ENCODE measurements at places on chromosomes 6 and 20.
A peak's percentile ranks its signal among the peaks of the same experiment; 100 is the strongest.

- no peak for DNase-seq
Measured at GRCh38 chr6:152261179-152261578, 376.0 kb downstream of the SYNE1 start.

DNA sequence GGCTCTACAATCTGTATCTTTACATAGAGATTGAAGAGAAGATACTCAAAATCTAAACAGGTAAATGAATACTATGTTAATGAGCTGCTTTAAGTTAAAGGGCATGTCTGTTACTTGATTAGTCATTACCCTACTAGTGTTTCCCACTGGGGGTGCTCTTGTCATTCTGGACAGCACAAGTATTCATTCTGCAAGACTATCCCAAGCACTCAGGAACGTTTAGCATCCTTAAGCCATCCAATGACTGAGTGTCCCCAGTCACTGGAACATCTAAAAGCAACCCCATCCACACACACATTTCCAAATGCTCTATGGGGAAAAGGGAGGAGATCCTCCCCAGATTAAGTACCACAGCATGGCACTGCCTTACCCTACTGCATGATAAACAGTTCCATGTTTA is 25.7 kb downstream of the EZR start:
- DNase-seq, result no peak

- DNase-seq, result no peak
Measured at GRCh38 chr20:9359561-9360308, 154.7 kb upstream of the LAMP5 start.

DNA sequence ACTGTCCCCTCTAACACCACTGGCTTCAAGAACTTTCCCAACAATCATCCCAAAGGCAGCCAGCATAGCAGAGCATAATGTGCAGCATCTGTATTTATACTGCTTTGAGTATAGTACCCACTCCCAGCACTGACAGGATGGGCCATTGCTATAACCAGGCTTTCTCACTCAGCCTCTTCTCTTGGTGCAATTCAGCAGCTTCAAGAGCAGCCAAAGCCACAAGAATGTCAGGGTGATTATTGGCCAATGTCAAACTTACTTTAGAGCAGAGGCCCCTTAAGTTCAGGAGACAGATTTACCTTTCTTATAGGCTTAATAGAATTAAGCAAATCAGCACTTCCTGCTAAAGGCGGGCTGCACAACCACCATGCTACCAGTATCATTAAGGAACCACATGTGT is 232.4 kb upstream of the RSPO3 start:
- no peak for DNase-seq

- no peak for DNase-seq
Measured at GRCh38 chr20:11907621-11908020, 10.1 kb upstream of the BTBD3 start.

- DNase-seq, result no peak
Measured at GRCh38 chr6:29709188-29709587, 14.0 kb upstream of the HLA-F start.

- no peak for DNase-seq
Measured at GRCh38 chr6:122787721-122788120, 1.3 kb upstream of the SMPDL3A start.

DNA sequence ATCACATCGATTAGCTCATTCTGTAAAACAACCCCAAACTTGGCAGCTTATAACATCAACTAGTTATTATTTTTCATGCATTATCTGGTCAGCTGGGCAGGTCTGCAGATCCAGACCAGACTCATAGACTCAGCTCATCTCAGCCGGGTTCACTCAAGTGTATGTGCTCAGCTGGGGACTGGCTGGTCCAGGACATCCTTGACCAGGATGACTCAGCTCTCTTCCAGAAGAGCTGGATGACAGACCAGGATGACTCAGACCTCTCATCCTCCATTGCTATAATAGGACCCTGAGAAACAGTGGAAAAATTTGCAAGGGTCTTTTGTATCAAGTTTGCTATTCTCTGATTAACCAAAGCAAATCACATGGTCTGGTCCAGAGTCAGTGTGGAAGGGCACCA is 312.5 kb upstream of the PLCB4 start:
- DNase-seq, result no peak

DNA sequence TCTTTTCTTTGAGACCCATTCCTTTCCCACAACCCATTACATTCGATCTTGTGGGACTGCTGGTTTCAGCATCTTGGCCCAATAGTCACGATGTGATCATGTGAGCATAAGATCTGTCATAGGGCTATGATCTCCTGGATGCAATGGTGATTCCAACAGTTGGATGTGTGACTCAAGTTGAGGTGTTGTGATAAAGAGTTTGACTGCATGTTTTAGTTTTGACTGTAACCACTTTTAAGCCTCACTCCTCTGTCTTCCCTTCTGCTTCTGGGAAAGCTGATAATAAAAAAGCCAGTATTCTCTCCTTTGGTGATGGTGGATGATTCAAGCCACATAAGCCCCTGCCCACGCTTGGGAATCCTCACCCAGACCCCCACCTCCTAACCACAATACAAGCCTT is 117.0 kb upstream of the ASCC3 start:
- no peak for DNase-seq

- DNase-seq, result no peak
Measured at GRCh38 chr6:33707771-33708170, 3.7 kb downstream of the UQCC2 start.

- DNase-seq, result no peak
Measured at GRCh38 chr20:3932277-3932676, 43.1 kb downstream of the PANK2 start.

DNA sequence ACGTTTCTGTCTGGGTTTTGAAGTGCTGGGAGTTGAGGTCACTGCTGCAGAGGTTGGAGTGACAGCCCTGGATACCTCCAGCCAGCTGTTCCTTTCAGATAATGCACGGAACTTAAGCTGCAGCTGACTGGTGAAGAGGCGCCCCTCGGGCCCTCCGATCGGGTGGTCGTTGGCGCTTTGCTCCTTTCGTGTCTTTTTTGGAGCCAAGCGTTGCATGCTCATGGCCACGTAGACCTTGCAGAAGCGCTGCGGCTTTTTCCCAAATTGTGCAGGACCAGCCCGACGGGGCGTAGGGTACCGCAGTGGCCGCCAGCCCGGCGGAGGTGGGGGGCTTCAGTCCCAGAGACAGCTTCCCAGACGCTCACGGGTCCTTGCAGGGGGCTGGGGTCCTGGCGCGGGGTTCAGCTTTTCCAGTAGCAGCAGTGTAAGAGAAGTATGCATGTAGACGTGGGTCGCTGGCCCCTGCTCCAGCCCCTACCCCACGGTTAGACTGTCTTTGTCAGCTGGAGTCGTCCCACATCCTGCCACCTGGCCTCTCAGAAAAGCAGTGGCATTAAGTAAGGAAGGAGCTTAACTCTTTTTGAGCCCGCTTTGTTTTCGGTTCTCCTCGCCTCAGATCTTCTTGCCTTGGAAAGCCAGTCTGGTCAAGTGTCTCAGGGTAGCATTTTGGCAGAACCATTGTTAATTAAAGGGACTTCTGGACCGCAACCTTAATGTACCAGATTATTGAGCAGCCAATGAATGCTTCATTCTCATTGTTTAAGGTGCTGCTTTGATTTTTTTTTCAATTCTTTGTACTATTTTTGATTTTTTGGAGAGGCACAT is 838 bp downstream of the TNFAIP3 start:
- peak; percentile 69 for DNase-seq

- no peak for DNase-seq
Measured at GRCh38 chr6:128754658-128755256, 128.2 kb upstream of the LAMA2 start.

DNA sequence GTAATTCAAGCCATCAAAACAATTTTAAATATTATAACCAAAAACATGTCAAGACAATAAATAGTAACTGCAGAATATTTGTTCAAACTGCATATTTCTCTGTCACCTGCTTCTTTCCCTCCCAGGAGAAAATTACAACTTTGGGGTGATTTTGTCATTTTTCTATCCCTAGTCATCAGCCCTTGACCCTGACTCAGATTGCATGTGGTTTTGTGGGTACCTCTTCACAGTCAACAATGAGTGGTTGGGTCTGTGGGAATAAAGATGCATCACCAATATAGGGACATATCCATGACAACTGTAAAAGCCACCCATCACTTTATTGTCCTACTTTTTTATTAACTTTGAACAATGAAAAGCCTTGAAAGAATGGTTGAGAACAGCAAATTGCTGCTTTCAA is 7.3 kb downstream of the COL10A1 start:
- no peak for DNase-seq

GRCh38 chr6:32790306-32790705 is 26.5 kb downstream of the HLA-DOB start:
- no peak for DNase-seq

DNA sequence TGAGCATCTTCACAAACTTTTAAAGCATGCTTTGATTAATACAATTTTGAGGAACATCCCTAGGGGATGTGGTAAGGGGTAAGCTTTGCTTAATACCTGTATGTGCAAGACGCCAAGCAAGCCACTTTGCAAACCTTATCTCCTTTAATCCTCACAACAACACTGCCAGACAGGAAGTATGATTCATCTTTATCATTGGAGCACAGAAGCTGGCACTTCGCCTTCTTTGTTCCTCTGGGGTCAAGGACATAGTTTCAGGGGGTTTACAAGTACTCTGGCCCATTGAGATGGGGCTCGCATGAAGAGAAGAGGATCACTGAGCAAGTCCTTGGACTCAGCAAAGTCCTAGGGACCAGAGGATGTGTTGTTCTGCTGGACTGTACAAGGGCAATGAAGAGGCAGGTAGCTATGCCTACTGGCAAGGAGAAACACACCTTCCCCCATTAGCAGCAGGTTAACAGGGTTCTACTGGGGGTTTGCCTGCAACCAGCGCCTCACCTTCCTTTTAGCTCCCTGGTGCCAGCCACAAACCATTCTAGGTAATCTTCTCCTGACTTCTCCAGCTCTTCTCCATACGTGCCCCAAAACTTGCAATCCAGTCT is 8.8 kb downstream of the TMEM244 start:
- no peak for DNase-seq

- no peak for DNase-seq
Measured at GRCh38 chr6:135465307-135465706, 32.2 kb downstream of the AHI1 start.

DNA sequence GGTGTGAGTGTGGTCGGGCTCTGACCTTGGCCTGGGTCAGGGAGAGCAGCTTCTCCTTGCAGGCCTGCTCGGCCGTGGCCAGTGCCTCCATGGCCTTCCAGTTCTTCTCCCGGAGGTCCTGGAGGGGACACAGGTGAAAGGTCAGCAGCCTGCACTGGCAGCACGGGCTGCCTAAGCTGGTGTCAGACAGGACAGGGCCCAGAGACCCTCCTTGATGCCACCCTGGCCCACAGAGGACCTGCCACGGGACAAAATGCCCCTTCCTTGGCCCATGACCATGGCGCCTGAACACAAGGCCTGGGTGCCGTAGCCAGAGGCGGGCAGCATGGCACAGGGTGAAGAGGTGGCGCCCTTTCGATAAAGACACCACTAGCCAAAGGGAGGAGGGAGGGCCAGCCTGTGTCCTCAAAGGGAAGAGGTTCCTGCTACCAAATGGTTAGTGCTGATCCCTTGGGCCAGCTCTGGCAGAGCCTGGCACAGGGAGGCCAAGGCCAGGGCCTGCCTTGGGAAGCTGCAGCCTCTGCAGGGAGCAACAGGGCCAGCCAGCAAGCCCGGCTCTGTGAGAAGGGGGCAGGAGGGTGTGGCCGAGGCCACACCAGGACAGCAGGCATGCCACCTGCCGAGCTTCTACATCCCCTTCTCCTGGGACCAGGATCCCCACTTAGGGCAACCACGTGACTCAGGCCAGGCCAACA is 54.8 kb downstream of the DSTN start:
- DNase-seq, result no peak

- no peak for DNase-seq
Measured at GRCh38 chr20:34862724-34863123, 9.9 kb downstream of the GGT7 start.

DNA sequence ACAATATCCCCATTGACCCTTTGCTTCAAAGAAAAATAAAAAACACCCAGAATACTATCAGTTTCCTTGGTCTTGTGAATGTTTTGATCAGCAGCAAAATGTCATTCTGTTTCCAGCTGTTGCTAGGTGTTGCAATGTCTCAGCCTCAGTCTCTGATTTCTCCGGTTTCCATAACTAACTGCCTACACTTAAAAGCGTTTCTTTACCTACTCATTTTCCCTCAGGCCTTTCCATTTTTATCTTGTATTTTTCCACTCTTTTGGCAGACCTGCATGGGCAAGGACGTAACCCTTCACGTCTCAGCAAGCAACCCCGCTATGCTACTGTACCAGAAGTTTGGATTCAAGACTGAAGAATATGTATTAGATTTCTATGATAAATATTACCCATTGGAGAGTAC is 49.4 kb downstream of the KAT14 start:
- no peak for DNase-seq

- DNase-seq, result no peak
Measured at GRCh38 chr20:40464731-40465208, 224.3 kb downstream of the MAFB start.

GRCh38 chr6:140561701-140562100 is 1187.3 kb upstream of the CITED2 start:
- DNase-seq, result no peak

DNA sequence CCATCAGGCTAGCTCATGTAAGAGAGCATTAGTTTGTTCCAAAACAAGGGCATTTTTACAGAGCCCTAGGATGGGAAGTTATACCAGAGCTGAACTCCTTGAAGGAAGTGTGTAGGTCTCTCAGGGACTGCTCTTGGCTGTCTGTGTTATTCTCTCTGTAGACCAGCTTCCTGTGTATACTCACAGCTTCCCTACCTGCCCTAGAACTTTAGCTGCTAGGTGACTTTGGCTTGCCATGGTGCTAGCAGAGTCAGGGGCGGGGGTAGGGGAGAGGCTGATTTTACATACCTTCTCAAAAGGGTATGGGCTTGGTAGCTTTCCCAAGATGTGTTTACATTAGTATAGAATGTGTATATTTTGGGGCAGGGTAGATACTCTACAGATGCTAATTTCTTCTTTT is 17.4 kb downstream of the MAPRE1 start:
- DNase-seq, result no peak
